Activated CD4-positive, alpha-beta memory T cell treated with anti-CD3 and anti-CD28 coated beads for 36 hours (primary cell): ENCODE measurements at places on chromosomes 12 and 14. TPM values are rescaled to one million over a fixed set of nuclear protein-coding genes. Genes with fewer than 3 reads are reported as not detected.

The ITPK1 gene
- total RNA-seq = 28.1 TPM

The P2RX7 gene
- 11.3 TPM for total RNA-seq

The MVK gene
- total RNA-seq = 21.2 TPM

The PMCH gene
- total RNA-seq = not detected
